ENCODE measurements at places on chromosomes 7 and 10.

DNA sequence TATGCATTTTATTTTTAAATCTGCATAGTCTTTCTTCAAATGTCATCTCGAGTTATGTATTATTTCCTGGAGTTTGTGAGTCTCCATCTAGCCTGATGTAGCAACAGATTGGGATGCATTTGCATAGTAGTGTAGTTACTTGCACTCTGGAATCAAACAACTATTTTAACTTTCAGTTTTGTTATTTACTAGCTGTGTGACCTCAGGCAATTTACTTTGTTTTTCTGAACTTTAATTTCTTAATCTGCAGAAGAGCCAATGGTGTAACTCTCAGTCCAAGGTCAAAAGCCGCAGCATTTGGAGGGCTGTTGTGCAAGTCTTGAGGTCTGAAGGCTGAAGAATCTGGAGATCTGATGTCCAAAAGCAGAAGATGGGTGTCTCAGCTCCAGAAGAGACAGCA lies 175.8 kb upstream of the SORCS1 start:
- no peak for DNase-seq

DNA sequence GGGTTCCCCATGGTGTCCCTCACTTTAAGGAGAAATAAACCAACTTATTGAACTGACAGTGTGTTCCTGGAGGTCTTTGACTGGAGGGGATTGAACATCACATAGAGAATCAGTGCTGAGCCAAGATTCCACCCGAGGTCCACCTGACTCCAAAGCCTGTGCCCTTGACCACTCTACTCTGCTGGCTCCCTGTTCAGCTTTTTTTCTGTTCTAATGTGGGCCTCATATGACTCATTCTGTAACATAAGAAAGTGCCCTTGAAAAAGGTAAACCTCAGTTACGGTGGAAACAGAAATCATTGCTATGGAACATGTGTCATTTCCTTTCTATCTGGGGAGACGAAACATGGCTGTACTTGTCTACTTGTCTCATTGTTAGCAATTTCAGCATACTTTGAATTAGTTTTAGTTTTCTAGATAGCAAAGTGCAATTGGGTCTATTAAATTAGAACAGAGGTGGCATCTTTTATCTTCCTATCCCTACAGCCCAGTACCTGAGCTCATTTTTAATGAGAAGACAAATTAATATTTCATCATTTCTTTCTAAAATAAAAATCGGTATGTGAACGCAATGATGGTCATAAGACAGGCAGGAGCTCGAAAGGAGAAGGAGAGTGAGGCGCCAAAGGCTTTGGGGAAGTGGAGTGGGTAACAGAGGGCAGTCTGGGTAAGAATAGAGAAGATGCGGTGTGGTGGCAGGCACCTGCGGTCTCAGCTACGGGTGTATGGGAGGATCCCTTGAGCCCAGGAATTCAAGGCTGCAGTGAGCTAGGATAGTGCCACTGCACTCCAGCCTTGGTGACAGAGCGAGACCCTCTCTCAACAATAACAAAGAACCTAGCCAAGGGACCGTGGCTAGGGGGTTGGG lies 1.5 kb downstream of the GSDME start:
- no peak for DNase-seq

DNA sequence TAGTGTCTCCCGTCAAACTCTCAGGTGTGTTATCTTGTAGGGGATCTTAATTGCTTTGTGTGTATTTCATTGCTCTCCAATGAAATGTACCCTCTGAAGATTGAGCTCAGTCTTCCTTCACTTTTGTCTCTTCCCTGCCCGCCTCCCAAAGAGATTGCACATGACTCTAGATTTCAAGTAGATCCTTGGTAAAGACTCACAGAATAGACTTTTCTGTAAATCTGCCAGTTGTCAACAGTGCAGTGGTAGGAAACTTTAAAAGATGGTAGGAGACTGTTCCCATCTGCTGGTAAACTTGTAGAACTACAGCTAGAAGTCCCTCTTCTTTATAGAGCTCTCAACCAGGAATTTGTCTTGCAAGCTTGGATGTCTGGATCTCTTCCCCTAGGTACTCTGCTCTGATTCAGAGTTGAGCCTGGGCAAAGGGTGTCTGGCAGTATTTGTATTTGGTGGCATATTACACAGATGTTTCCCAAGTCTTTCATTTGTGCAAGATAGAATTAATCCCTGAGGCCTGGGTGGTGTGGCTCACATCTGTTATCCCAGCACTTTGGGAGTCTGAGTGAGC lies 9.6 kb downstream of the CCL26 start:
- peak; percentile 87 for DNase-seq

GRCh38 chr7:7966141-7966734 lies 2.4 kb upstream of the GLCCI1 start:
- no peak for DNase-seq

DNA sequence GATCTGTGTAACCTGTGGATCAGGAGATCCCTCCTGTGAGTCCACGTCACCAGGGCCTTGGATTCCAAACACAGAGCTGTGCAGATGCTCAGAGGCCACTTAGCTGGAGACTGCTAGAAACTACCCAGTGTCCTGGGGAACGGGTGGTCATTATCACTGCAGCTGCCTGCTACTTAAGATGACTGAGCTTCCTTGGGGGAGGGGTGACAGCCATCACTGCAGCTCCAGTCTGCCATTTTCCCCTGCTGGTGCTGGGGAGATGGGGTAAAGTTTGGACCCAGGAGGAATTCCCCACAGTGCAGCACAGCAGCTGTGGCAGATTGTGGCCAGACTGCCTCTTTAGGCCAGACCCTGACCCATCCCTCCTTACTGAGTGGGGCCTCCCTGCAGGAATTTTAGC lies 78.8 kb upstream of the VOPP1 start:
- DNase-seq: no peak

DNA sequence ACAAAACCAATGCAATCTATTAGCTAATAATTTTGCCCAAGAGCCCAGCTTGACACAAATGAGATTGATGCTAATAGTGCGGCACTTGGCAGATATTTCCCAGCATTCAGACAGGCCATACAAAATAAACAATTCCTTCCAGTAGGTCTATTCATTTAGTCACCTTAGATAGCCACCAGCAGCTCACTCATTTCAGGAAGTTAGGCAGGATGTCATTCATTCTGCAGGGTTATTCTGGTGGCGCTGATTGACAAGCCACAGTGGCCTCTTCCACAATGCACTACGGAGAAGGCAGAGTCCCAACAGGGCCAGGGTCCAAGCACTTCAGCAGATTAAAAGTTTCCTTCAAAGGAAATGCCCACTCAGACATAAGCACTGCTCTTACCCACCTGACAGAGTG lies 55.8 kb downstream of the PIK3AP1 start:
- DNase-seq: no peak

DNA sequence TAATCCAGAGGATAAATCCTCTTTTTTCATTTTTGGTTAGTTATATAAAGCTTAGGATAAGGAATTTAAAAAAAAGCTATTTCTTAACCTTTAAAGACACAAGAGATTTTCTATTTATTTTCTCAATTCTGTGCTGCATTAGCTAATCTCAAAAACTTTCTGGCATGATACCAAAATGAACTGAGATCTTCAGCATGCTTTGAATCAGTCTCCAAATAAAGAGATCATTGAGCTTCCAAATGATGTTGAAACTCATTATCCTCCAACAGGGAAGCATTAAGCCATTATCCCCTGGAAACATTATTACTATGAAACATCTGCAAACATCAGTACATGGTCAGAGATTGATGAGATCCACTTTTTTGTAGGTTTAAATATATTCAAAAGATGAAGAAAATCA lies 350.3 kb upstream of the TEX47 start:
- no peak for DNase-seq

GRCh38 chr7:75055830-75056772 lies 17.5 kb downstream of the RCC1L start:
- DNase-seq: no peak

All from frontal cortex (tissue), 4 donors.